ENCODE measurements at places on chromosomes 4 and X. TPM values are rescaled to one million over a fixed set of nuclear protein-coding genes. Genes with fewer than 3 reads are reported as not detected.

IQSEC2 gene
- total RNA-seq, result 14.8 TPM

DNA sequence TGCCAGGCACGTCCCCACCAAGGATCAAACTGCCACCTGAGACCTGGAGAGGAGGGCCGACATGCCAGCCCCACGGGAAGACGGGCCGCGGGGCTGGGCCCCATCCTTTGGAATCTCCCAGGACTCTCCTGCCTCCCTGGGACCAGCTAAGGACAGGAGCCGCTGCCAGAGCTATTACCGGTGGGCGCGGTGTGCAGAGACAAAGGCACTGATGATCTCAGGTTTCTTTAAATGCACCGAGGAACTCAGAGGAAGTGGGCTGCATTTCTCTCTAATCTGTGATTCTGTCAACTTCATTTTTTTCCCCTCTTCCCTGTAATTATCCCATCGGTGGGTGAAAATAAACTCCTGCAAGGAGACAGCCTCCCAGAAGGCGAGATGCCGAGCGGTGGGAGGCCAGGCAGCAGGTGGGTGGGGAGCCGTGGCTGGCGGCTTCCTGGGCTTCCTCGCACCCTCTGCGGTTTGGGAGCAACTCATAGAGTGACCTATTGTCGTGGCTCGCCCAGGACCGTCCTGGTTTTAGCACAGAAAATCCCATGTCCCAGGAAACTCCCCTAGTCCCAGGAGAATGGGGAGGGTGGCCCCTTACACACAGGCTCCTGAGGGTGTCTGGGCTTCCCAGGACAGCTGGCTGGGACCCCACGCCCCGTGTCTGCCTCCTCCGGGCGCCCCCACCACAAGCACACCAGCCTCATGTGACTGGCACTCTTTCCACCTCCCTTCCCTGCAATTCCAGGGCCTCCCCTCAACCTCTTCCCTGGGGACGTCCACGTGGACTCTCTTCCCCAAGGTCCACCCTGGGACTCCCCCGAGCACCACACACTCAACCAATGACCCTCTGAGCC, 62.3 kb upstream of the ADRA2C start:
- DNase-seq, result no peak

GRCh38 chr4:54092405-54093323, 7.3 kb upstream of the GSX2 start:
- no peak for DNase-seq

GRCh38 chr4:85865256-85865655, 390.3 kb downstream of the ARHGAP24 start:
- DNase-seq, result no peak
